AG08395 (cell line): ENCODE measurements at places on chromosomes 3 and 15.

GRCh38 chr15:91940496-91941381, 87.2 kb downstream of the SLCO3A1 start:
- no peak for DNase-seq

DNA sequence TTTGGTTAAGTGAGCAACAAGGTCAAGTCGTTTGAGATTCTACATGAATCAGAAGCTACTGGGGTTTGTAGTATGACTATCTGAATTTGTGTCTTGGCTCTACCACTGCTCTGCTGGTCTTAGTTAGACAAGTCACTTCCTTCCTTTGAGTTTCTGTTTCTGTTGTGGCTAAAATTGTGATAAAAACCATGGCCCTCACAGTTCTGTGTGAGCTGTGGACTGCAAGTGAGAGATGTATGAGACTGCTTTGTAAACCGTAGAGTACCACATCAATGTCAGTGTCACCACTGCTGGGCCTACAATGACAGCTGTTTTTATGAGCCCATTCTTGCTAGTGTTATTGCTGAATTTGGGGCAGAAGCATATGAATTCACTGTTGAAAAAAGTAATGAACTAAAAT, 32.7 kb downstream of the RARB start:
- no peak for DNase-seq

DNA sequence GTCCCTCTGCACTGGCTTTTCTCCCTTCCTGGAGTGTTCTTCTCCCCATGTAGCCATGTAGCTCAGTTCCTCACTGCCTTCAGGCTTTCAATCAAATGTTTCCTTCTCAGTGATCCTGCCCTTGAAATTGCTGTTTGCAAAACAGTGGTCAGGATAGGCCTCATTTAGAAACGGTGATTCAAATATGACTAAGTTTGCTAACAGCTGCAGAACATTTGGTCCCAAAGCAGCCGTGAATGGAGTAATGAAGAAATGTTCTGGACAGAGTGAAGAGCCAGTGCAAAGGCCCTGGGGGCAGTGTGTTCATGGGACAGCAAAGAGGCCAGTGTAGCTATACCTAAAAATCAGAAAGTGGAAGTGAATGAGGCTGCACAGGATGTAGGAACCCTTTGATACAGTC, 223.4 kb downstream of the FEZF2 start:
- DNase-seq: peak; percentile 51

- DNase-seq: no peak
Measured at GRCh38 chr3:149600634-149601033, 57.2 kb downstream of the WWTR1 start.

DNA sequence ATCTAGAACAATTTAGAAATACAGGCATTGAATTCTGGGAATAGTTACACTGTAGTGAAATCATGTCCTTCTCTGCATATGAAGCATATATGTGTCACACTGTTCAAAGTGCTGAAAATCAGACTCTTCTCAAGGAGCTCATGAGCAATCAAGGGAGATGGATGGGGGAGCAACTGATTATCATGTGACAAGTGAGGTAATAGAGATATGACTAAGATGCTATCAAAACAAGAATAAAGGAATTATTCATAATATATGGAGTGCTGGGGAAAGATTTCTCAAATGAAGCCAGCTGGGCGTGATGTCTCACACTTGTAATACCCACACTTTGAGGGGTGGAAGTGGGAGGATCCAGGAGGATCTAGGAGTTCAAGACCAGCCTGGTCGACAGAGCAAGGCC, 74.9 kb upstream of the CHRNB4 start:
- DNase-seq: no peak

DNA sequence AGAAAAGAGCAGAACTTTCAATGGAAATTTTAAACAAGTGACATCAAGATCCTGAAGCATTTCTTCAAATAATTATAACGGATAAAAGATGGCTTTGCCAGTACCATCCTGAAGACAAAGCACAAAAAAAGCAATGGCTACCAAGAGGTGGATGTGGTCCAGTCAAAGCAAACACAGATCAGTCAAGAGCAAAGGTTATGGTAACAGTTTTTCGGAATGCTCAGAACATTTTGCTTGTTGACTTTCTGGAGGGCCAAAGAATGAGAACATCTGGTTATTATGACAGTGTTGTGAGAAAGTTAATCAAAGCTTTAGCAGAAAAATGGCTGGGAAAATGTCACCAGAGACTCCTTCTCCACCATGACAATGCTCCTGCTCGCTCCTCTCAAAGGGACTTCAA, 31.5 kb downstream of the FEM1B start:
- DNase-seq: no peak

GRCh38 chr15:62584301-62585235, 419.5 kb upstream of the C2CD4B start:
- DNase-seq: no peak

DNA sequence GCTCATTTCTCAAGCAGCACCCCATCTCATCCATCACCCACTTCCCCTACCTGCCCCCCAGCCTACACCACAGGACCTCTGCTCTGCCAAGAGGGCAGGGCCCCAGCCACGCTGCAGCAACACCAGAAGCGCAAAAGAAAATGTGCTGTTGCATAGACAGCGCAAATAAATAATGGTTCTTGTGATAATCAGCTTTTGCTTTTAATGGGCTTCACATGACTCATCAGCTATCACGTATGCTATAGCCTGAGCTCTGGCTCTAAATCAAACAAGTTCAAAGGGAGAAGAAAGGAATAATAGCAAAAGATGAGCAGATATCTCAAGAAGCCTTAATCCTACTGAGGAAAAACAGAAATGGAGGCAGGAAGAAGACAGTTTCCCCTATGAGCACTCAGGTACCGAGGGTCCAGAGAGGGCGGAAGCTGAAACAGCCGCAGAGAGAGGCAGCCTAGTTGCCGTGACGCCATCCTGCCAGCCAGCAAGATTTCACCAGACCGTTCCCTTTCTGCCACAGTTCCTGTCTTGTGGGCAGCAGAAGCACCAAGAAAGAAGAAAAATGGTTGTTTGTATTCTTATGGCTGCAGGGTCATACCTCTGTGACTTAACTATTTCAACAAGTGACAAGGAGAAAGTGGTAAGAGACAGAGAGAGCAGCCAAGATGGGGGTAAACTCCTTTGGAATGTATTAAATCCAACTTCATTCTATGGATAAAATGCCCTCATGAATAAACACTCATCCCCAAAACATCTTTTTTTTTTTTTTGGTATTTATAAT, 22.0 kb downstream of the RAB27A start:
- no peak for DNase-seq

DNA sequence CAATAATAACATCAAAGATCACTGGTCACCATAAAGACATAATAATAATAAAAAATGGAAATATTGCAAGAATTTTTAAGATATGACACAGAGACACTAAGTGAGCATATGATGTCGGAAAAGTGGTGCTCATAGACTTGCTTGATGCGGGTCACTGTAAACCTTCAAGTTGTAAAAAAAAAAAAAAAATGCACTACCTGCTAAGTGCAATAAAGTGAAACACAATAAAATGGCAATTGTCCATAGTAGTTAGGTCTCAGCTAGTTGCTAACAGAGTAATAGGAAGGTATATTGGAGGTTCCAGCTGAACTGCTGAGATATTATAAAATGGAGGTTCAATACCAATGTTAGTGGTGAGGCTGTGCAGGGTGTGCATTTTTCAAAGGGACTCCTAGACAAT, 146.6 kb upstream of the MRPS22 start:
- DNase-seq: no peak

GRCh38 chr3:120824613-120825012, 82.1 kb downstream of the GTF2E1 start:
- no peak for DNase-seq

- DNase-seq: no peak
Measured at GRCh38 chr3:152610622-152611021, 224.3 kb upstream of the P2RY1 start.

- DNase-seq: no peak
Measured at GRCh38 chr15:90598031-90598577, 68.4 kb downstream of the CRTC3 start.

GRCh38 chr3:10450494-10451440, 54.6 kb downstream of the ATP2B2 start:
- DNase-seq: no peak

DNA sequence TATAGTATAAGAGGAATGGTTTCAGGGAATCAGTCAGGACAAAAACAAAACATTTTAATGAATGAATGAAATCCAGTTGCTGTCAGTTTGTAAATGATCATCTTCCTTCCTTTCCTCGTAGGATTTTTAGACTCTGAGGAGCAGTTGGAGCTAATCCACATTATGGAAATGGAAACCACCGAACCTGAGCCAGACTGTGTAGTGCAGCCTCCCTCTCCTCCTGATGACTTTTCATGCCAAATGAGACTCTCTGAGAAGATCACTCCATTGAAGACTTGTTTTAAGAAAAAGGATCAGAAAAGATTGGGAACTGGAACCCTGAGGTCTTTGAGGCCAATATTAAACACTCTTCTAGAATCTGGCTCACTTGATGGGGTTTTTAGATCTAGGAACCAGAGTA, 3.1 kb downstream of the TIPARP start:
- DNase-seq: no peak

GRCh38 chr15:67508407-67508806, 12.5 kb upstream of the C15orf61 start:
- no peak for DNase-seq

GRCh38 chr3:37499061-37499785, 324.8 kb upstream of the LRRFIP2 start:
- no peak for DNase-seq

DNA sequence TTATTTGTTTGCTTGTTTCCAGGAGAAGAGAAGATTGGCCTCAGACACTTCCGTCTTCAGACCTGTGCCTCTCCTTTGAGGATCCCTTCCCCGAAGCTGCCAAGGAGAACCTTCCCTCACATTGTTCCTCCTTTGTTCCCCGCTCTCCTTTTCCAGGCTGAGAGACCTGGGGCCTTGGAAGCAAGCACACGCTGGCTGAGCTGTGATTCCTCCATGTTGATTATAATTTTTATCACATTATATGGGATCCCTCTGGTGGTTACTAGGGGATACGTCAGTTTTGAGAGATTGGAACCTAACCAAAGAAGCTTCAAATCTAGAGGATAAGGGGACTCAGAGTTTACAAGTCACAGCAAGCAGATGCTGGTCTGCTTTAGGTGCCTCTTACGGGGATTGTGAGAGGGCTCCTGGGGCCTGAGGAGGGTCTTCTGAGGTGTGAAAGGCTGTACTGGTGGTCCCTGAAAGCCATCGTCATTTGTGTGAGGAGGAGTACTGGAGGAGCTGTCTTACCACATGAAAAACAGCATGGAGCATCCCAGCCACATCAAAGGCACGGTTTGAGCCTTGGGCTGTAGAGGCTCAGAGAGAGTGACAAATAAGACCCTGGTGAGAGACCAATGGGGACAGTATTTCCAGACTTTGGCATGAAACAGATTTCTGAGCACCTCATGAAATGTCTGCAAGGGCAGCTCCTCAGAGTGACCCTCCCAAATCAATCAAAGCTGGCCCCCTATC, 760.1 kb upstream of the CFAP20DC start:
- DNase-seq: peak; percentile 22

GRCh38 chr3:46835054-46835453, 28.2 kb downstream of the MYL3 start:
- DNase-seq: no peak
